Mucosa of gallbladder (tissue), 1 donor: ENCODE measurements at places on chromosomes 5 and 9. TPM values are rescaled to one million over a fixed set of nuclear protein-coding genes. Genes with fewer than 3 reads are reported as not detected.

DNA sequence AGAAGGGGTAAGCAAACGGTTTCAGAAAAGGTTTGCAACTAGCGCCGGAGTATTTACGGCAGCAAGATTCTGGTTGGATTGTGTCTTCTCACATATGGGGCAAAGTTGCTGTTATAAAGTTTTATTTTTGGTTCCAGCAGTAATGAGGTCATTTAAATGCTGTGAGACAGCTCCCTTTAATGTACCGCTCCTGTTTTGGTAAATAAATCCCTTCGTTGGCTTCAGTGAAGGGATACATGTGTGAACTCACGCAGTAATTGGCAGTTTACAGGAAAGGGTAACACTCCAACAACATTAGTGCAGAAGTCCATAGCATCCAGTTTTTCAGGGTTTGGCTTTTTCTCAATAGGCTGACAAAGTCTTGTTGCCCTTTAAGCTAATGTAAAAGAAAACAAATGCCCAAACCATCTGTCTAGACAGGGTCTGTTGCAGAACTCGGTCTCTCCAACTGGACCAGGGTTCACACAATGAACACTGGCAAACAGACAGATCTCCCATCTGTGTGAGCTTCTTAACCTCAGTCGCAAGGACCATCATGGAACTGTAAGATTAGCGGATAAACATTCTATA lies 184.0 kb downstream of the GOLPH3 start:
- DNase-seq = no peak

- DNase-seq = peak; percentile 60
These were observed at the start of gene ENTPD2 for GRCh38 chr9:137053944-137054931. Gene ENTPD2 (minus strand): TSS chr9:137054061. CDS start chr9:137053997, 64 bp downstream.

DNA sequence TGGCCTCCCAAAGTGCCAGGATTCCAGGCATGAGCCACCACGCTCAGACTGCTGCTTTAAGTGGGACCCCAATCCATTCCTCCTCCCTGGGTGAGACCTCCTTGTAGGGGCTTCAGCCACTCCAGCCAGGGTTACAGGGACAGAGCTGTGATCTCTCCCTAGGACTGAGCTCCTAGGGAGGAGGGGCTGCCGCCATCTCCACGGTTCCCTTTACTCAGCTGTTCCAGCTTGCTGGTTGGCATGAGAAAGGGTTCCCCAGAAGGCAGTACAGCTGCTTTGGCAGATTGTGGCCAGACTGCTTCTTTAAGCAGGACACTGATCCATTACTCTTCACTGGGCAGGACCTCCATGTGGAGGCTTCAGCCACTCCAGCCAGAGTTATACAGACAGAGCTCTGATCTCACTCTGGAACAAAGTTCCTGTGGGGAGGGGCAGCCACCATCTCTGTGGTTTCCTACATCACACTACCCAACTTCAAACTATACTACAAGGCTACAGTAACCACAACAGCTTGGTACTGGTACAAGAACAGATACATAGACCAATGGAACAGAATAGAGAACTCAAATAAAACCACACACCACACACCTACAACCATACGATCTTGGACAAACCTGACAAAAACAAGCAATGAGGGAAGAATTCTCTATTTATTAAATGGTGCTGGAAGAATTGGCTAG lies 7.2 kb downstream of the INSL6 start:
- no peak for DNase-seq

PHYHD1 gene
- total RNA-seq = 14.6 TPM

DNA sequence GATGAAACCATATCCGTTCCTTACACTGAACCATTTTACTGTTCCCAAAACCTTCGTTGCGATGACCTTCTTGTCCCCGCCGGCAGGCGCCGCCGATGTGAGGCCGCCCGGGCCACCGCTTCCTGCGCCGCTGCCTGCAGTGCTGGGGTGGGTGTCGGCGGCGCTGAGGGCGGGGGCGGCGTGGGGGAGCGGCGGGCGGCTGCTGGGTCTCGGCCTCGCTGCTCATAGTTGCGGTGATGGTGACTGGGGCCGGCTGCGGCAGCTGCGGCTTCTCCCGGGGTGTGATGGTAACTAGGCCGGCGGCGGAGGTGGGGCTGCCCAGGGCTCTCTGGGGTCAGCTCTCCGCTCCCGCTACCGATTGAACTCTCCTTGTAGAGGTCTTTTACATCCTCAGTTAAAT lies 14.1 kb upstream of the OR2S2 start:
- no peak for DNase-seq

DNA sequence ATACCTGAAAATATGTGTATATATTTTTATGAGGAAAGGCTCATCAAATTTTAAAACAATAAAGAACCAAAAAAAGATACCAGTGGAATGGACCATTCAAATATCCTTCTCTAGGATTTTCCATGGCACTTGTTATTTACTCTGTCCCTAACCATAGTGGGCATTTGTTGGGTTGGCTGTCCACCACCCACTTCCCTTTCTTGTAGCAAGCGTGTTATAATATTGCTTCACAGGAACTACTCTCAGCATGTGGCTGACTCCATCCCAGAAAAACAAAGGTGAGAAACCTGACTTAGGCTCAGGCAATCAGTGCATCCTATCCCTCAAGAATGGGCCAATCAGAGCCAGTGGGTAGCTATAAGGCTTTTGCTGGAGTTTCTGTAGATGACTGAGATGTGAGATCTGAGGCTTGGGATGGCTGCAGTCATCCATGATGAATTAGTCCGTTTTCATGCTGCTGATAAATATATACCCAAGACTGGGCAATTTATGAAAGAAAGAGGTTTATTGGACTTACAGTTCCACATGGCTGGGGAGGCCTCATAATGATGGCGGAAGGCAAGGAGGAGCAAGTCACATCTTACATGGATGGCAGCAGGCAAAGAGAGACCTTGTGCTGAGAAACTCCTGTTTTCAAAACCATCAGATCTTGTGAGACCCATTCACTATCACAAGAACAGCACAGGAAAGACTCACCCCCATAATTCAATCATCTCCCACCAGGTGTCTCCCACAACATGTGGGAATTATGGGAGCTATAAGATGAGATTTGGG lies 17.2 kb downstream of the C5orf63 start:
- DNase-seq = no peak

- no peak for DNase-seq
These were observed 173.6 kb downstream of the TENT4A start for GRCh38 chr5:6886866-6887265.

GRCh38 chr5:124935065-124935464 lies 188.6 kb upstream of the ZNF608 start:
- no peak for DNase-seq

GRCh38 chr5:153153086-153153485 lies 337.4 kb upstream of the GRIA1 start:
- DNase-seq = no peak

FAM193B gene
- 98.1 TPM for total RNA-seq
